HepG2 (cell line): ENCODE measurements at places on chromosomes 4 and X. TPM values are rescaled to one million over a fixed set of nuclear protein-coding genes. Genes with fewer than 3 reads are reported as not detected.
A peak's percentile ranks its signal among the peaks of the same experiment; 100 is the strongest.

GRCh38 chrX:39705290-39705689, 392.5 kb downstream of the BCOR start:
- DNase-seq, result no peak

GRCh38 chr4:1058997-1059665, 47.7 kb downstream of the FGFRL1 start:
- no peak for DNase-seq

DNA sequence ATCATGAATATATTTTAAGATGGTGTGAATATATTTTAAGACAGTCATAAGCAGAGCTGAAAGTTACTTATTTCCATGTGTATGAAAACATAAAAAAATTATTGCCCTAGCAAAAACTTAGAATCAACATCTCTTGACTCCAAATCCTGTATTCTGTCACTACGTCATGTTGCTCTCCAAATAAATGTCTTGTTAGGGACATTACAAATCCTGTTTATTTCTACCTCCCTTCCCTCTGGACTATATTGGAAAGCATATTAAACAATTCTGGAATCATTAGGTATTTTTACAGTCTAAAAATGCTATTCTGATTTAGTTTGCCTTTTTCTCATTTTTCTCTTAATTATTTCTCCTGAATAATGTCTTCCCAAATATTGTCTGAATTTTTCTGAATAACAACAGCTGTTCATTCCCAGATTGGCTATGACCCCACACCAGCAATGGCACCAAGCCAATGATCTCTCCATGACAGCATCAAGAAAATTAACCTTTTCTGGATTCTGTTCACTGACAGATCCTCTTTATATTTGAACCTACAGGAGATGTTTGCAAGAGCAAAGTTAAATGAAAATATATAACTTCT, 523.1 kb downstream of the IQCM start:
- DNase-seq, result no peak

- no peak for DNase-seq
These were observed 34.1 kb downstream of the SORCS2 start for GRCh38 chr4:7226439-7226838.

DNA sequence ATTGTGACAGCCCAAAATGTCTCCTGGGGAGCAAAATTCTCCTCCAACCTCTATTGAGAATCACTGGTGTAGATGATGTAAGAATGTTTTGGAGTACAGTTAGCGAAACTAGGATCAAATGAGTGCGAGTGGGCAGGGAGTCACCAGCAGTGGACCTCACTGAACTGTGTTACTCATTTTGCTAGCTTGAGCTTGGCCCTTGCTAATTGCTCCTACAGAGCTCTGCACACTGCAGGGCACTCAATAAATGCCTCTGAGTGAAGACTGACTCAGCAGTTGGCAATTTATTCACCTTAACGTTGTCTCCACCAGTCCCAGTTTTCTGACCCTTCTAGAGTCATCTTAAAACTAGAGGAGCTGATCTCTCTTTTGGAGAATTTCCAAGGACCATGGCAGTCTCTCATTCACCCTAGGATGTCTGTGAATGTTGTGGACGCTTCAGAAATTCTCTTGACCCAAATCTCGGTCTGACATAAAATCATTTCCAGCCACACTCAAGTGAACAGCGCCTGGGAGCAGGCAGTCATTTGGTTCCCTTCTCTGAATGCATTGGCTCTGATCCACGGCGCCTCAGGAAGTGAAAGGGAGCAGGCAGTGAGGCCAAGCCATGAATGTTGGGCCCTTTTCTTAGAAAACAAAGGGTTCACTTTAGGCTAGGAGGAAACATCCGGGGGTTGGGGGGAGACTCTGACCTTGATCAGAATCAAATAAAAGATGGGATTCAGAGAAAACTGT, 148.1 kb downstream of the NWD2 start:
- DNase-seq, result no peak

- no peak for DNase-seq
These were observed 62.2 kb upstream of the SPANXD start for GRCh38 chrX:141760761-141761160.

GRCh38 chrX:44667771-44668170, 125.1 kb upstream of the FUNDC1 start:
- DNase-seq, result no peak

- no peak for DNase-seq
These were observed 192.8 kb downstream of the CCNG2 start for GRCh38 chr4:77349796-77350195.

- DNase-seq, result no peak
These were observed 157.5 kb upstream of the ATOH1 start for GRCh38 chr4:93671093-93671492.

DNA sequence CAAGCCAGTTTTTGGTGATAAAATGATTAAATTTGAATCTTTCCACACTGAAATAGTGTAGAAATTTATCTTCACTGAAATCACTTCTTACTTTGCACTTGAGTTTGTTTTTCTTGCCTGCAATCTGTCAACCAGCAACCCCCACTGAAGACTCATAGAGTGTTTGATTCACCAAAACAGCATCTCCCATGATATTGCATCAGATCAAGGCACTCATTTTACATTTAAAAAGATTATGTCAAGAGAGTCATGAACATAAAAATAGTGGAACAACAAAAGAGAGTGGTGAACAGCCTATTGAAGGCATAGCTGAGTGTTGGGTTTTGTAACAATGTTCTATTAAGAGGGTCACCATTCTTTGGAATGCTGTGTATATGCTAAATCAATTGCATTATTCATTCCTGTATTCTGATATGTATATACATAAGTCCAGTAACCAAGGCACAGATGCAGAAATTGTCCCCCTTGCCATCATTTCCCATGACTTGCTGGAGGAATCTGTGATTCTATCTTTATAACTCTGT, 1934.9 kb downstream of the ARAP2 start:
- DNase-seq, result no peak

- DNase-seq, result no peak
These were observed 145.7 kb upstream of the ADAMTS3 start for GRCh38 chr4:72714482-72715279.

GRCh38 chr4:2793586-2794485, 951 bp downstream of the SH3BP2 start:
- peak; percentile 69 for DNase-seq

GRCh38 chr4:89000844-89001360, 56.1 kb downstream of the FAM13A start:
- peak; percentile 44 for DNase-seq

The DUX4 gene
- polyA plus RNA-seq, result not detected in 2 replicates

The LIMCH1 gene
- 0.04 TPM in 1 of 2 replicates, not detected in the other for polyA plus RNA-seq

The SLC10A4 gene
- polyA plus RNA-seq, result 0.04 TPM in 1 of 2 replicates, not detected in the other

The ZNF674 gene
- polyA plus RNA-seq, result 2.9 and 4.0 TPM in 2 replicates

The MTCP1 gene
- 5.1 and 6.1 TPM in 2 replicates for polyA plus RNA-seq

The AMOT gene
- 0.13 and 0.39 TPM in 2 replicates for polyA plus RNA-seq

The CHST7 gene
- polyA plus RNA-seq, result 2.4 and 2.8 TPM in 2 replicates

The SYP gene
- polyA plus RNA-seq, result 2.0 and 4.4 TPM in 2 replicates

The C1QTNF7 gene
- not detected in 2 replicates for polyA plus RNA-seq

The FAM53A gene
- 0.46 and 0.48 TPM in 2 replicates for polyA plus RNA-seq

The GSX2 gene
- not detected in 2 replicates for polyA plus RNA-seq
